ENCODE measurements at places on chromosomes 3 and 15. TPM values are rescaled to one million over a fixed set of nuclear protein-coding genes. Genes with fewer than 3 reads are reported as not detected.

Gene TAGLN3
- 2.6 TPM for total RNA-seq

Gene CYP8B1
- total RNA-seq: not detected

Gene KBTBD13
- not detected for total RNA-seq

DNA sequence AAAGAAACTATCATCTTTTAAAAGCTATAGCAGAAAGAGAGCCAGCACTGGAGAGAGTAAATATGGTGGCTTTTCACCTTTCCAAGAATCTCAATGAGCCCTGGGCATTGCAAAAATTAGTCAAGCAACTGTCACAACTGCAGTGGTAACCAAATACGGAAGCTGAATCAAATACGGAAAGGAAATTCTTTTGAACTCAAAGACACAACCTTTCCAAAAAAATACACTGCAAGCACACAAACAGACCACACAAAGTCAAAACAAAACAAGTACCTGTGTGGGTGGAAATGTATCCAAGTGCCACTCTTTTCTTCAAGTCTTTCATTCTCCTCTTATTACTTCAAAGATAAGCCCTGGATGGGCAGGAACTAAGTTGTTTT lies 17.6 kb downstream of the VGLL4 start:
- DNase-seq: no peak

Gene SQOR
- 86.1 TPM for total RNA-seq

DNA sequence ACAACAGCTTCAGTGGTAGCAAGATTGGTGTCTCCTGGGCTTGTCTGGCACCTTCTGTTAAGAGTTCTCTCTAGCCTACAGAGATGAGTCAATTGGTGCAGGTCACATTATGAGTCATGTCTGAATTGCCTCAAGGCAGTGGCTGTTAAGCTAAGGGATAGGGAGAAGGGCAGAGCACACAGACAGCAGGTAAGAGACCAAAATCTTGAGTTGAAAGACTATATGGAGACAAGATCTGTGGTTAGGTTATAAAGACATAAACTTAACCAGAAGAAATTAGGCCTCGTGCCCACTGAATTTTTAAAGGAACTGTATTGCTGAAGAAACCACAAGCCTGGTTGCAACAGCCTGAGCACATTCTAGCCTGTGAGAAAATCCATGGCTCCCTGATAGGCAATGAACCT lies 19.2 kb upstream of the KPNA1 start:
- peak; percentile 100 for DNase-seq

GRCh38 chr15:78168608-78169007 lies 19.4 kb downstream of the IDH3A start:
- no peak for DNase-seq

- peak; percentile 57 for DNase-seq
Observed at GRCh38 chr3:80733522-80734176, 965.9 kb upstream of the ROBO1 start.

DNA sequence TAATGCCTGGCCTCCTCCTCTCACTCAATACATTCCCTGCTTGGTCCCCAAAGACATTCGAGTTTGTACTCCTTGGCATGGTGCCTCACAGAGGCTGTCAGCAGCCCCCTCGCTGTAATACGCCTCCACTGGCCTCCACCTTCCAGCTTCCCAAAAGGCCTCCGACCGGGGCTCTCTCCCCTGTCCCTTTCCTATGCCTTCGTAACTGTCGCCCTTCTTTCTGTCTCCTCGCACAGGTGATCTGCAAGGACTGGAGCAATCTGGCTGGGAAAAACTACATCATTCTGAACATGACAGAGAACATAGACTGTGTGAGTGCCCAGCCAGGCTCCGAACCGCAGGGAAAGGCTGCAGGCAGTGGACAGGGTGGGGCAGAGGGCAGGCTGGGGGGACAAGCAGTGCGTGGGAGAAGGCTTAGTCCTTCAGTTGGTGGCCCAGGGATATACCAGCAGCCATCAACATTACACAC lies 10.7 kb upstream of the ABTB1 start:
- DNase-seq: no peak

DNA sequence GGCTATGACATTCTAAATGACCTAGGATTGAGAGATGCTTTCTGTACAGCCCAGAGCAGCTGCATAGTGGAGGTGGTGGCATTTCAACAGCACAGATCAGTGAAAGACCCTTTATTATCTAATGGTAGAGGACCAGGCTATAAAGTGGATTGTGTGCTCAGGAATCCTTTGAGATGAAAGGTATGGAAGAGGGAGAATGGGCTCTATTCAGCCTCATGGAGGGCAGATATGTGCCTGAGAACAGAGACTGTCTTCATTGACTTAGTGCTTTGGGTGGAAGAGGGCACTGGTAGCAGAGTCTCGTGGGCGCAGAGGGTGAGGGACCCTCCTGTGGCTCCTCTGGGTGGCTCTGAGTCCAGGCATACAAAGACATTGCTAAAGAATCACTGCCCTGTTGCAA lies 130.0 kb upstream of the SLC24A5 start:
- no peak for DNase-seq

- peak; percentile 25 for DNase-seq
Observed at GRCh38 chr3:190522621-190523222, 8.8 kb downstream of the IL1RAP start.

DNA sequence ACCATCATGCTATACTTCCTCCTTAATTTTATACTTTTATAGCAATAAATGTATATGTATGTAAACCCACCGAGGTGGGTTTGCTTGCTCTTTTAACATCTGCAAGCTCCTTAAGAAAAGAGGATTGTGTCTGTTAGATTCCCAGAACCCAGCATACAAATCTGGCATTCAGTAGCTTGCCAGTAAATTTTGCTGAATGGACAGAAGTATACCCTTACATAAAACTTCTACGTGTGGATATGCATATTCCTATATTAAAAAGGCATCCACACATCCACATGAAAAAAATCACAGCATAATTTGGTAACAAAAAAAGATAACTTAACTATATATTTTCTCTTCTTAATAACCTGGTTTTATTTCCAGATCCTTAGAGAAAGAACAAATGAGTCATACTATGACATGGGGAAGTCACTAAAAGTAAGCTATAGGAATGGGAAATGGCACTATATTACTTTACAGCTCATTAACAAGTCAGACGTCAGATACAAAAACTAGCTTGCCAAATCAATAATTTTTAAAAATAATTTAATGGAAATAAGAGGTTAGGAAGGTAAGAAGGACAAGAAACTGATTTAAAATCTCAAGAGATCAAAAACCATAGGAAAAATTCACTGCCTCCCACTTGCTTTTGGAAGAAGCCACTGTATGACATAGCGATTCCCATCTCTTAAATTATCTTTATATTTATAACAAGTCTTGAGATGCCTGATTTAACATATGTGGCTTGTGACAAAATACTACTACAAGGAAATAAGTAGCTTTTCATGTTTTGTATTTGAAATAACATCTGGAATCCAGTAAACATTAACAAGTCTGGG lies 68.7 kb downstream of the SUMF1 start:
- DNase-seq: no peak

Gene WDR5B
- total RNA-seq: 3.1 TPM

Data from PC-3 (cell line).